ENCODE measurements at places on chromosomes 6 and 20. TPM values are rescaled to one million over a fixed set of nuclear protein-coding genes. Genes with fewer than 3 reads are reported as not detected.

The CCN2 gene
- 821 TPM for total RNA-seq

The KCNK15 gene
- total RNA-seq: 60.0 TPM

The AGPAT4 gene
- total RNA-seq: 17.0 TPM

The C2 gene
- 40.2 TPM for total RNA-seq

The NOX3 gene
- total RNA-seq: not detected

The ANKRD66 gene
- total RNA-seq: not detected

DNA sequence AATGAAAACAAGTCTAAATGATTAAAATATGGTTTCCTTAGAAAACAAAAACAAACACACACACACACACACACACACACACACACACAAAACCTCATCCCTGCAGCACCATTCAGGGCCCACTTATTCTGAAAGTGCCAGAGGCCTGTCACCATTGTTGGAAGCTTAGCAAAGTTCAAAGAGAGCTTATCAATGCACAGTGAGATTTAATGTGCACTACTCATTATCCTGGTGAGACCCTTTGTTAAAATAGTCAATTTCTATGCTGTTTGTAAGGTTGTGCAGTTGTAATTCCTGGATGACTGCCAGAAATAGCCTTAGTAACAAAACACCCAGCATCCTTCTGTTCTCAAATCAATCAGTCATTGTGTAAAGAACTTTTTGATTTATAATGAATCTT, 482.9 kb downstream of the GRIK2 start:
- DNase-seq: no peak

DNA sequence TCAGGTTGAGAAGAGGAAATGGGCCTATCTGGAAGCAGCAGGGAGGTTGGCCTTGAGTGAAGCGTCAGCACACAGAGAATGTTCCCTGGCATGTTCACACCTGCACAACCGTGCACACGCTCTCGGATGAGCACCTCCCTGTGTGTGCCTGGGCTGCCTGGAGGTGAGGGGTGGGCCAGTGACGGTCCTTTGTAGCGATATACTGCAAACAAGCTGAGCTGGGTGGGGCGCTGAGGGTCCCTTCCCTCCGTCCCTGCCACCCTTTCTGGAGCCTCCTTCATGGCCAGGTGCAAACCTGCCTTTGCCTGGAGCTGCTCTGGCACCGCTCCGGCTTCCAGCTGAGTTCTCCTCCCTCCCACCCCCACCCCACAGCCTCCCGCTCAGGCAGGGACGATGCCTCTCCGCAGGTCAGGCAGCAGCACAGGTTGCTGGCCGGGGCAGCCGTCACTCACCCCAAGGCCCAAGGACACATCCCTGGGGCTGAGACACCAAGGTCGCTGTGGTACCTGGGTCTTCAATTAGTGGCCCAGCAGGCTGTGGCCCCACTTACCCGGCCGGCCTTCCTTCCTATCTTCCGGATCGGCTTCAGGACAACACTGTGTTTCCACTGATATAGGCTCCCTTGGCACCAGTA, 111.6 kb downstream of the ERMARD start:
- DNase-seq: no peak

DNA sequence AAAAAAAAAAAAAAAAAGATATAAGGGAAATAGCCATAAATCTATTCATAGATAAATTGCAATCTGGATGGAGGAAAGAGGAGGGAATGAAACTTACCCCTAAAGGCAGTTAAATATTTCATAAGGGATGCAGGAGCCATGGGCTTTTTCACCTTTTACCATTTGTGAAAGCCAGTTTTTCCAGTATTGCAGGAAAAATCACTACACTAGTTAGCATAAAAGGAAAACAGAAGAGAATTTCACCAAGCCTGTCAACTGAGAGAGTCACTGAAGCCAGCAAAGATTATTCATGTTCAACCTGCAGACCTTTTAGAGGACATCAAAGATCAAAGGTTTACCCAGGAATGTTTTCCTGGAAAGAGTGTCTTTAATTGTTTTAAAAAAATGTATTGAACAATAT, 969.7 kb downstream of the KIF16B start:
- no peak for DNase-seq

DNA sequence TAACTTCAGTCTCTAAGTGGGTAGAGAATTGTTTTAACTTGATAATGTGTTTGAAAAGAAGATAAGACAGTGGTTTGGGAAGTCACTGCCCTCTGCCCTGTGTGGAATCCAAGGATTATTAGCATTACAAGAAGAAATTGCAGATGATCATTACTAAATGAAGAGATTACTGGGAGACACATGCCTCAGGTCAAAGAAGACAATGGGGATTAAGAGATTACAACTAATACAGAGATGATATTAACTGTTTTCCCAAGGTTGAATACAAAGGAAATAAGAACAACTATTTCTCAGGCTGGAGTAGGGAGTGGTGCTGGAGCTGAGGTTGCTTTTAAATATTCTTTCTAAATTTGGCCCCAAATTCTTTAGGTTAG, 166.0 kb downstream of the TRMT11 start:
- DNase-seq: no peak

DNA sequence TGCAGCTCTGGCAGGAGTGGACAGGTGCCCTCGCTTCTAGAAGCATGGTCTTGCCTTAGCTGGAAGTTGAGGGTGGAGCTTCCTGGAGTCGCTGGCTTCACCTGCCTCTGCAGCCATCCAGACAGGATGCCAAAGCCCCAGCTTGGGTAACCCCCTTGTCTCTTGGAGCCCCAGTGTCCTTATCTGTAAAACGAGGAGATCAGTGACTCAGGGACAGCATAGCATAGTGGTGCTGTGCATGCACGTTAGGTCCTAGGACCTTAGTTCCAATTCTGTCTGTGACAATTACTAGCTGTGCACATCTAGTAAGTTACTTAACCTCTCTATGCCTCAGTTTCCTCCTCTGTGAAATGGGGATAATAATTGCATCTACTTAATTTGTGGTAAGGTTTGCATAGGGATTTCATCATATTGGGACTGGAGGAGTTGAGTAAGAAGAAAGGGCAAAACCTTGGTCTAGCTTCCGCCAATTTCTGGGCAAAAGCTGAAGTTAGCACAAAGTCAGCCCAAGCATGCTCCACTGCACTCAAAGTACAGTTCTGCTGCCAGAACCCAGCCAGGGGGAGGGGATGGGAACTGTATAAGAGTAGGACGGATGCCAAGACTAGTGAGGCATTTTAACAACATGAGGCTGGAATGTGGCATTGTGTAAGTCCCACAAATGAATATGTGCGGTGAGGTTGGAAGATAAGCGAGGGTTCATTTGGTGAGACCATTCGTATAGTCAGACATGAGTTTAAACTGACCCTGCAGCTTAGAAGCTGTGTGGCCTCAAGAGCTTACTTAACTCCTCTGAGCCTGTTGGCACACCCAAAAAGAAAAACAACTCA, 24.5 kb downstream of the TOX2 start:
- DNase-seq: peak; percentile 71

- no peak for DNase-seq
Observed at GRCh38 chr6:46246727-46247126, 75.9 kb upstream of the ENPP5 start.

DNA sequence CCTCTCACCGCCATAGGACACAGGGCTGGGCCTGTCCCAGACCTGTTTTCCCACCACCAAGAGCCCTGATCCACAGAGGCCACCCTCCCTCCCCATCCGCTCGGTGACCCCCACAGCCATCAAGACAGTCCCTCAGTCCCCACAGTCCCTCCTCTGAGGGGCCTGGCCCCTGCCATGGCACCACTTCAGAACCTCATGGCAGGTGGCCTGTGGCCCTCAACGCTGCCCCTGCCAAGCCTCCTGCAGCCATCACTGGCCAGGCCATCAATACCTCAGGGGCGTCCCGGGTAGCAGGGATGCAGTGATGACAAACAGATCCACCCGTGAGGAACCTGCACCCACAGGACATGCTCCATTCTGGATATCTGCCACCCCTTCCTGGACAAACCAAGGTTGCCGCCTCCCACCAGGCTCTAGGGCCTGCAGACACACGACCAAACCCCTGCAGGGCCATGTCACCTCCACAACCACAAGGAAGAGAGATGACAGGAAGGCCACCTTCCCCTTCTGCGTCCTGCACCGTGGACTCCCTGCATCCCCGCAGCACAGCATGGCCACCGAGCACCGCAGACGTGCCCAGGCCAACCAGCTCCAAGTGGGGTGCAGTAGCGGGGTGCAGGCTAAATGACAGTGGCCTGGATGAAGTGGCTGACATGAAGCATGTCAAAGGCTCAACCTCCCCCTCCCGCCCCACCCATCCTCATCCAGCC, 14.0 kb downstream of the TAF4 start:
- no peak for DNase-seq

DNA sequence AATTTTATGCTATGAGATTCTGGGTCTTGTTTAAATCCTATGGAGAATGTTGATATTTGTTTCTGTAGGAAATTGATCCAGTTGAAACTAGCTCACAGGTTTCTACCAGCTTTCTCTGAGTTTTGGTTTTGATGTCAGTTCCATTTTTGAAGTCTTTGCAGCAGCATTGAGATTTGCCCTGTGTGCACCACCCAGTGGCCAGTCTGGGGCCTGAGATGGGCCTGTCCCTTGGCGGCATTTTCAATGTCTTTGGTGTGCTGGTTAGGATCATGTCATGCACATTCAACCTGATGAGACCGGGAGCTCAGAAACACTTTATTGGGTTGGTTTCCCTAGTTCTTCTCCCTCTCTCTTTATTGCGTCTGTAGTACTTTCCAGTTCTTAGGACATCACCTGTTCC, 395.2 kb upstream of the MAP3K7 start:
- DNase-seq: no peak

GRCh38 chr6:156306531-156306930, 470.6 kb upstream of the ARID1B start:
- no peak for DNase-seq

GRCh38 chr6:105204331-105204730, 24.5 kb upstream of the POPDC3 start:
- DNase-seq: no peak

- DNase-seq: no peak
Observed at GRCh38 chr6:24396824-24397223, 5.9 kb upstream of the MRS2 start.

- no peak for DNase-seq
Observed at GRCh38 chr6:77092971-77093370, 370.3 kb downstream of the HTR1B start.

GRCh38 chr20:635893-636338, 17.1 kb downstream of the SRXN1 start:
- no peak for DNase-seq

GRCh38 chr20:9517297-9518162, 3.1 kb downstream of the LAMP5 start:
- DNase-seq: no peak
